Non-pigmented ciliary epithelial cell (primary cell): ENCODE measurements at places on chromosomes 3 and 15.

DNA sequence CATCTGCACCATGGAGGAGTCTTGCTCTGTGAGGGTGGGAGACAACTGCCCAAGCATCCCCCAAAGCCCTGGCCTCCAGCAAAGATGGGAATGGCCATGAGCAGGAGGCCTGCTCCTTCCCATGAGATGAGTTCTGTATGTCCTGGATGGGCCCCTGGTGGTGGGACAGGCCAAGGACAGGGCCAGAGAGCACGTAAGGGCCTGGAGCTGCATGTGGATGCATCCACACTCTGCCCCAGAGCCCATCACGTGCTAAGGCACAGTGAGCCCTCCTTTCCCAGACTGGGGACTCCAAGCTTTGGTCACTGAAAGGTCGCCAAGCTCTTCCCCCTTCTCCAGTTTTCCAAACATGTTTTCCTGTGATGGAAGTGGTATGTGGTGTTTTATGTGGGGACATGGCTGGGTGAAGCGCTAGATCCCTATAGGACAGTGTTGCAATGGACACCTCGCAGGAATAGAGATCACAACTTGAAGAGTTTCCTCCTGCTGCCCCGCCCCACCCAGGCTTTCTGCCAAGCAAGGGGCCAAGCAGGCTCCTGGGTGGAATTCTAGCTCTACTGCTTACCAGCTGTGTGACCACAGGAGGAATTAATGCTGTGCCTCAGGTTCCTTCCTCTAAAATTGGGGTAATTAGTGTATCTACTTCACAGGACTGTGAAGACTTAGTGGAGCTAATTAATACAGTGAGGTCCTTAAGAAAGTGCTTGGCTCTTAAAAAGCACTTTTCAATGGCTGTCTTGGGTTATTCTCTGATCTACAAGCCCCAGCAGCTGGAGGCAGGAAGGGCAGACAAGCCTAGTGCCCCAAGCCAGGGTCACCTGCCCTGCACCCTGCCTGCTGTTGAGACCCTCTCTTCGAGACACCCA is 106.4 kb upstream of the RPL32 start:
- peak; percentile 23 for DNase-seq

GRCh38 chr3:144127700-144128099 is 156.1 kb downstream of the DIPK2A start:
- DNase-seq, result no peak

- DNase-seq, result peak; percentile 32
Measured at GRCh38 chr3:153338487-153338886, 176.5 kb downstream of the RAP2B start.

DNA sequence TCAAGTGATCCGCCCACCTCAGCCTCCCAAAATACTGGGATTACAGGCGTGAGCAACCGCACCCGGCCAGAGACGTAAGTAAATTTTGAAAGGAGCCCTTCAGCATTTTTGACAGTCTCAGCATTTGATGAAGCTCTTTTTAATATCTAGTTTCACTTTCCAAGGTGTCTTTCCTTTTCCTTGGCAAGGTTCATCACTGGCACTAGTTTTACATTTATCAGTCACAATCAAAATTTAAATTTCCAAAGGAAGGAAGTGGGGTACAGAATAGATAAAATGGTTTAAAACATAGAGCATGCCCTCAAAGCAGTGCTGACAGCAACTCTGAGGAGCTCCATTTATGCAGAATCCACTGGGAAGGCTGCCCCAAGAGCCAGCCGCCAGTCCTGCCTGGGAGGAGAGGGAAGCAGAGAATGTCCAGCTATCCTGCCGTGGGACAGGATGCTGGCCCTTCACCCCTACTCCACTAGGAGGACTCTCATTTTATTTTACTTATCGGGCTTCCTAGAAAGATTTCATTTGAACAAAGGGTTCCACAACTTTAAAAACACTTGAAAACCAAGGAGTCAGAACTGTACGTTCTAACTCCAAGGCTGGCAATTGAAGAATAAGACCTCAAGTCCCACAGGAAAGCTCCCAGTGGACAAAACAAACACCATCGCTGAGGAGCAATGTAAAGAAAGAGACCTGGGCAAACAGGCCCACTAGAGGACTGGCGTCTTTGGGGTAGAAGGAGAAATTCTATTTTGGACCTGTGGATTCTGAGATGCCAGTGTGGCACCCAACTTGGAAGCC is 9.9 kb downstream of the SFMBT1 start:
- no peak for DNase-seq

GRCh38 chr3:39935261-39935660 is 125.9 kb downstream of the MYRIP start:
- no peak for DNase-seq

DNA sequence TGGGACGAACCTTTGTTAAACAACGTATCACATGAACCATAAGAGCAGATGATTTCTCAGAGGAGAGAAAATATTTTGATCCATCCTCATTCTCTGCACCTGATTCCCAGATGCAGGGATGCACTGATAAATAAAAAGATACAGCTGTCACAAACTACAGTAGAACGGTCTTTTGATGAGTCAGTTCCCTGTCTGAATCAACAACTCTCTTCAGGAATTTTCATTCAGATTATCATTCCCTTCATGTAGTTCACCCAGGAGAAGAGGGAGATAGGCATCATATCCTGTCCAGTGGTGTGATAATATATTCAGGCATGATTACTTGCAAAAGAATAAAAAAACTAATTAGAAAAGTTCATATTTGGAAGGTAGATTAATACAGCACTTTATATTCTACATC is 521.5 kb downstream of the PYDC2 start:
- no peak for DNase-seq

- DNase-seq, result no peak
Measured at GRCh38 chr3:154981201-154981600, 98.9 kb upstream of the MME start.

GRCh38 chr15:43547539-43547938 is 30.1 kb downstream of the MAP1A start:
- no peak for DNase-seq

GRCh38 chr3:13018561-13019242 is 54.5 kb downstream of the IQSEC1 start:
- DNase-seq, result no peak

GRCh38 chr3:41866298-41866697 is 95.6 kb downstream of the ULK4 start:
- DNase-seq, result no peak

GRCh38 chr3:15750879-15751278 is 46.9 kb downstream of the ANKRD28 start:
- DNase-seq, result no peak

GRCh38 chr3:120659285-120659684 is 22.8 kb downstream of the HGD start:
- DNase-seq, result no peak

DNA sequence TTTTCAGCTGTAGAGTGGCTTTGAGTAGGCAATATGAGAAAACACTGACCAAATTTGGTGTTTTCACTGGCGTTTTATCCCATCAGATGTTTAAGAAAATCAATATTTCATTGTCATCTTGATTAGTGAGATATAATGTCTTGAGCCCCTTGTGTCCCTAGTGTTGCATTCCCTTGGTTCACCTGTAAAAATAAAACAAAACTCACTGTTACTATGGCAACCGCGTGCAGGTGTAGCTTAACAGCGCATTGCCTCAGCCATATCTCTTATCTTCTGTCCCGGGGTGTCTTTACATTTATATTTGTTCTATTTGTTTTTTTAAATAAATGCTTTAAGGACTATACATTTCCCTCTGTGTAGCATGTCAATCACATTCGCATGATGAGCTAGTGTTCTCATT is 551.6 kb downstream of the ZIC1 start:
- no peak for DNase-seq

DNA sequence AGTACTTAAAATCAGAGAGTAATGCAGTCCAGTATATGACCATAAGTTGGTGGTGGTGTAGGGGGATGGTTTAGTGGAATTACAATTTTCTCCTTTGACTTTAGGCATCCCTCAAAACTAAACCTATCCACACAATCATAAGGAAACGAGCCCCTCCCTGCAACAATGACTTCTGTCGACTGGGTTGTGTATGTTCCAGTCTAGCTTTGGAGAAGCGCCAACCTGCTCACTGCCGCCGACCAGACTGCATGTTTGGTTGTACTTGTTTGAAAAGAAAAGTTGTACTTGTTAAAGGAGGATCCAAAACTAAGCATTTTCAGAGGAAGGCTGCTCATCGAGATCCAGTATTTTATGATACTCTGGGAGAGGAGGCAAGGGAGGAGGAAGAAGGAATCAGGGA is 52.8 kb downstream of the MGA start:
- DNase-seq, result no peak

DNA sequence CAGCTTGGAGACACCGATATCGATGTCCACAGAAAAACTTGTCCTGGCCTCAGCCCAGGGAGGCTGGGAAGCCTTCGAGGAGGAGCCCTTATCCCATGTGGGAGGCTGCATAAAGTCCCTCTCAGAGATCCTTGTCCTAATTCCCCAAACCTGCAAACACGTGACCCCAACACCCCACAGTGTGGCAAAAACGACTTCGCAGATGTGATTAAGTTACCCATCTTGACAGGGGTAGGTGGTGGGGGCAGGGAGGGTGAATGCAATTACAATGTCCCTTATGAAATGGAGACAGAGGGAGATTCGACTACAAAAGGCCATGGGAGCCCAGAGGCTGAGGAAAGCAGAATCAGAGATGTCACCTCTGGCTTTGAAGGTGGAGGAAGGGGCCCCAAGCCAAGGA is 2.3 kb upstream of the TLR9 start:
- DNase-seq, result no peak

GRCh38 chr15:85583442-85583841 is 203.0 kb downstream of the AKAP13 start:
- DNase-seq, result no peak

DNA sequence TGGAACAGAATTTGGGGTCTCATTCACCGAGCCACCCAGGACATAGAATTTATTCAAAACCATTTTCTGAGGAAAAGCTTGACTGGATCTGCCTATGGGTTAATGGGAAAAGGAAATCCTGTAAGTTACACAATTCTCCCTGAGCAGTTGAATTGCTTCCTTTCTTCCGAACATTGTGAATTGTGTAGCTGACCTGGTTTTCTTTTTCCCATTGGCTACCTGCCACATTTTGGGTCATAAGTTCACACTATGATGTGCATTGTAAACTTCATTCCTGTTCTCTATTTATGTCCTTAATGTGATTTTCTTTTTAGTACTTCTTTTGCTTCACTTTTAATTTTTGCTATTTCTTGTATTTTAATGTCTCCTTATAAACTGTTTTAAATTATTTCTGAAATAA is 386.0 kb upstream of the LRRC3B start:
- DNase-seq, result no peak

DNA sequence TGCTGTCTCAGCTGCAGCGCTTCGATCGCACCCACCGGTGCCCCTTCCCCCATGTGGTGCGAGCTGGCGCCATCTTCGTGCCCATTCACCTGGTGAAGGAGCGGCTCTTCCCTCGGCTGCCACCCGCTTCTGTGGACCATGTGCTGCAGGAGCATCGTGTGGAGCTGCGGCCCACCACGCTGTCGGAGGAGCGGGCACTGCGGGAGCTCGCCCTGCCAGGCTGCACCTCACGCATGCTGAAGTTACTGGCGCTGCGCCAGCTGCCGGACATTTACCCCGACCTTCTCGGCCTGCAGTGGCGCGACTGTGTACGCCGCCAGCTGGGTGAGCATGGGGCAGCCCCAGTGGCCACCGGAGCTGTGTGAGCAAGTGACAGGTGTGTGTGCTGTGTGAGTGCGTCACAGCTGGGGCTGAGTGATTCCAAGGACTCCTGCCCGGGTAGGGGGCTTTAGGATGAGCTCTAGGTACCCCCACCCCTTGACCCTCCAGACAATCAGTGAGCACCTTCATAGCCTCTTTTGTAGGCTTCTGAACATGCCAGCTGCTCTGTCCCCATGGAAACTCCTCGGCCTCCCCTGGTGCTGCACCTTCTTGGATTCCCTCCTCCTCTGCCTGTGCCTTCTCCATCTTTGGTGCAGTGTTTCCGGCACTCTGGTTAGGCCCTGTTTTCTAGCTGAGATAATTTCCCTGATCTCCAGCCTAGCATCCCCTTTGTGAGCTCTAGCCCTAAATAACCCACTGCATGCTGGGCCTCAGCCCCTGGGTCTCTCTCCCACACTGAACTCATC is 7.0 kb downstream of the C15orf39 start:
- no peak for DNase-seq

DNA sequence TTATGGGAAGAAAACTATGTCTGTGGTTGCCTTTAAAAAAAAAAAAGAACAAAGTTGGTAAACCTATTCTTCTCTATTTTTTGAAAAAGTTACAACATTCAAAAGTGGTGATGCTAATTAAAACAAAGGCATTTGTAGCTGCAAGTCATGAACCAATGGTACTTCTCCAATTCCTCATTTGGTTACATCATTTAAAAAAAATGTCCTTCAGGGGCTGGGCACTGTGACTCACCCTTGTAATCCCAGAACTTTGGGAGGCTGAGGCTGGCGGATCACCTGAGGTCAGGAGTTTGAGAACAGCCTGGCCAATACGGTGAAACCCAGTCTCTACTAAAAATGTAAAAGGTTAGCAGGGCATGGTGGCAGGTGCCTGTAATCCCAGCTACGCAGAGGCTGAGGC is 574.6 kb downstream of the VGLL3 start:
- no peak for DNase-seq

DNA sequence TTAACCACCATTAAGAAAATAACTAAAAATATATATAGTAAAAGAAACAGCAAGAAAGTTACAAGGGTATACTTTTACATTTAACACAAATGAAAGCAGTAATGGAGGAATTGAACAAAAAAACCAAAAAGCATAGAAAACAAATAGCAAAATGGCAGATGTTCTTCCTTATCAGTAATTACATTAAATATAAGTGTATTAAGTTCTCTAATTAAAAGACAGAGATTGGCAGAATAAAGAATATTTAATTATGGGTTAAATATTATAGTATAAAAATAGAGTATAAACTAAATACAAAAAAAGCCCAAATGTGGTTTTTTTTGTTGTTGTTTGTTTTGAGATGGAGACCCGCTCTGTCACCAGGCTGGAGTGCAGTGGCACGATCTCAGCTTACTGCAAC is 20.5 kb downstream of the EHHADH start:
- DNase-seq, result no peak
